ENCODE measurements at places on chromosomes 5 and 9.

DNA sequence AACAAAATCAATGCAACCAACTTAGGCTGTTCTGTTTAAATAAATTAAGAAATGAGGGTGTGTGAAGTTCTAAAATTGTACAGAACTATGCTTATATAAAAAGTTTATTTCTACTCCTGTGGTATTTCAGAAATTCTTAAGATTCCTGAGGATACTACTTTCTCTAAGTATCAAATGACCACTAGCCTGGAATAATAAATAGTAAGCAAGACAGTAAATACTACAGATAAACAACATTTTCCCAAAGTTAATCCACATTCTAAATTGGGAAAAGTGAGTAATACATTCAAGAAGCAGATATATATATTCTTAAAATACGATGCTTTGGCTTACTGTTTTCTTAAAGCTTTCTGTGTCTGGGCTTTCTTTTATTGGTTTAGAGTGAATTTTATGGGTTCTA lies 29.5 kb downstream of the CCNH start:
- no peak for DNase-seq

- no peak for DNase-seq
Observed at GRCh38 chr5:156366521-156366920, 39.6 kb downstream of the SGCD start.

GRCh38 chr5:118144540-118144939 lies 843.8 kb downstream of the DTWD2 start:
- no peak for DNase-seq

DNA sequence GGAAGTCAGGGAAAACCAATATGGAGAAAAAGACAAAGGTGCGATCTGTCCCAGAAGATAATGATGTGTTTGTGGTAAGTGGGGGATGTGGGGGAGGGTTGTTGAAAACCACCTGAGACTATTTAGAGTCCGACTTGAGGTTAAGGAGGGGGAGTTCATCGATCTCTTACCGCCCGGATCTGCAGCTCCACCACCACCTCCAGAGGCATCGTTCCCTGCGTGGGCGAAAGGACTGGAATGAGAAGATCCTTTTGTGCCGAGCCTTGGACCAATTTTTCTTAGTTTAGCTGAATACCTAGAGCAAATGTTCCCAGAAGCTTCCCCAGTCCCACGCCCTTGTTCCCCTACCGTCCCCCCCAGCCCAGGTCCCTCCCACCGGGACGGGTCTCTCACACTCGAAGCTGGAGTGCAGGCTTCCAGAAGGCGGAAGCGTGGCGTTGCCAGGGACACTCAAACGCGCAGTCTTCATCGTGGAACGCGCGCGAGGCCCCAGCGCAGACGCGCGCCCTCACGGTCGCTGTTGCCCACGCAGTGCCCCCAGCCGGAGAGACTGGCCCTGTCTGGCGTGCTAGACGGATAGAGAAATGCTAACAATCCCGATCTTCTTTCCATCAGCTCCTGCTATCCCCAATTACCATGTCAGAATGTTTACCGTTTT lies at the start of gene SPATA6L:
Gene SPATA6L (minus strand): TSS at position 439 of the 658 bp plus-strand sequence. CDS start 230 bp downstream, at position 209.
- no peak for DNase-seq

DNA sequence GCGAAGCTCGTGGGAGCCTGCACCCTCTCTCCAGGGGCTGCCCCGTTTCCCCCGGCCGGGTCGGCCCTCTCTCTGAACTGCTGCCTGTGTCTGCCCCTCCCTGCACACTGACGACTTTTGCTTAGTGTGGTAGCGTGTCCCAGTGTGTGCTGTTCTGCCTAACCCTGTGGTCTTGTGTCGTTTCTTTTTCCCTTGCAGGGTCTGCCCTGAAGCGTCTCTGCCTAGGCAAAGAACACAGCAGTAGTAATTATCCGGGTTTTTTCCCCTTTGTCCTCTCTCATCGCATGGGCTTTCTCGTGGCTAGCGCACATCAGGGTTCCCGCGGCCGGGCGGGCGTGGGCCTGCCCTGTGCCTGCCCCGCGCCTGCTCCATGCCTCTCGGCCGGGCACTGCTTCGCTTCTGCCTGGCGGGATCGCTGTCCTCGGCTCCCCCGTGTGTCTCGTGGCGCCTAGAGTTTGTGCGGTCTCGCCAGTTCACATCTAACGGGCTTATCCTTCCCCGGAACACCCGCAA lies 122.7 kb downstream of the WNK2 start:
- DNase-seq = no peak

- DNase-seq = no peak
Observed at GRCh38 chr5:163569284-163569683, 63.9 kb downstream of the MAT2B start.

DNA sequence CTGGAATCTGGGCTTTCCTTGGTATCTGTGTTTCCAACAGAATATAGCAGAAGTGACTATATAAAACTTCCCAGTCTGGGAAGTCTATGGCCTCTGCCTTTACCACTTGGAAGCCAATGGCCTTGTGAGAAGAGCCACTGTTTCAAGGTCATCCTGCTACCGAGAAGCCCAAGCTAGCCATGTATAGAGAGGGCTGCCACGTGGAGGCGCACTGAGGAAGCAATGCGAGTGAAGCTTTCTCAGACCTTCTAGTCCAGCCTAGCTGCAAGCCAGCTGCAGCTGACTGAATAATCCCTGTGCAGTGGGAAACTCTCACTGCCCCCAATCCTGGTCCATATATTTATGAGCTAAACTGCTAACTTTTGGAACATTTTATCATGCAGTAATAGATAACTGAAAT lies 661.8 kb upstream of the RIOK2 start:
- no peak for DNase-seq

DNA sequence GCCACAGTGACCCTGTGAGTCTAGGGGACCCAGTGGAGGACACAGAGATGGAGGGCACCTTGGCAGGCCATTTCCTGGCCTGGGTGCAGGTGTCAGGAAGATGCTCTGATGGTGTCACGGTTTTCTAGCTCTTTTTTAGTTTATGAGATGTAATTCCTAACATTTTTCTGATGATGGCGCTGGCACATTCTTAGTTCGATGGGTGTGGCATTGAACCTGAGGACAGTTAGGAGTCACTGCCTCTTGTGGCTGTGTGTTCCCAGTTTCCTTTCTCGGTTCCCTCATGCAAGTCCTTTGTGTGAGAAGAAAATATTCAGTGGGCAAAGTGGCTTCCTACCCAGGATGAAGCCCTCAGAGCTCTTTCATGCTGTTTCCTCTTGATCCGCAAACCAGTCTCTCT lies 129.4 kb upstream of the ICE1 start:
- DNase-seq = no peak

- no peak for DNase-seq
Observed at GRCh38 chr5:24497591-24498157, 147.1 kb downstream of the CDH10 start.

- no peak for DNase-seq
Observed at GRCh38 chr9:18703151-18703900, 229.4 kb downstream of the ADAMTSL1 start.

DNA sequence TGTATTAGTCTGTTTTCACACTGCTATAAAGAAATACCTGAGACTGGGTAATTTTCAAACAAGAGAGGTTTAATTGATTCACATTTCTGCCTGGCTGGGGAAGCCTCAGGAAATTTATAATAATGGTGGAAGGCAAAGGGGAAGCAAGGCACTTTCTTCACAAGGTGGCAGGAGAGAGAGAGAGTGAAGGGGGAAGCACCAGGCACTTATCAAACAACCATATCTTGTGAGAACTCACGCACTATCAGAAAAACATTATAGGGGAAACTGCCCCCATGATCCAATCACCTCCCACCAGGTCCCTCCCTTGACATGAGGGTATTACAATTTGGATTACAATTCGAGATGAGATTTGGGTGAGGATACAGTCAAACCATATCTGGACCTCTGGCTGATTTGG lies 34.7 kb downstream of the ADRB2 start:
- no peak for DNase-seq

DNA sequence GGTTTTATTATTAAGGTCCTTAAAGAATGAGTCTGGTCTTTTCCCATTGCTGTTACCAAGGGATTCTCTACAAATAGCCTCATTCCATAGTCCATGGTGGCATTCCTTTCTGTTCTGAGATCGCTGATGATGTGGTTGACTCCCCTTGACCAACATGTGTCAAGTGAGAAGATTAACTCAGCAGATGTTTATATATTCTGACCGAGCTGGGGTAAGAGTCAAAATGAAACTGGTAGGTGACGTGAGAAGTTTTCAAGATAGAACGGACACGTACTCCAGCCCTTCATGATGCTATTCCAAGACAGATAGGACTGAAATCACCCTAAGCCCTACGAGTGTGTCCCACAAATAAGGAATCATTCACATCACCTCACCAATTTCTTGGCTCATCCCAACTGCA lies 155.5 kb upstream of the WWC1 start:
- no peak for DNase-seq

DNA sequence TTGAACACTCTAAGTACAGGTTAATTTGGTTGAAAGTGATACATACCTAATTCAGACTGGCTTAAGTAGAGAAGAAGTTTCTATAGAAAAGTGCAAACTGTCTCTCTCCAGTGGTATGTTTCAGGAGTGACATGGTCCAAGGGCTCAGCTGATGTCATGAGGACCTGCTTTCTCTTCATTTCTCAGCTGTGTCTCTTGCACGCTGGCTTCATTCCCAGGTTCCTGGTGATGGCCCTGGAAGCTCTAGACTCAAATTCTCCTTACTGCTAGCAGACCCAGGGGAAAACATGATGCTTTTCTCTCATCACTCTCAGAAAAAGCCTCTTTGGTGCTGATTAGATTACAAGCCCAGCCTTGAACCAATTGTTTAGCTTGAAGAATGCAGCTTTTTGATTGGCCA lies 211.9 kb upstream of the CLINT1 start:
- DNase-seq = no peak

DNA sequence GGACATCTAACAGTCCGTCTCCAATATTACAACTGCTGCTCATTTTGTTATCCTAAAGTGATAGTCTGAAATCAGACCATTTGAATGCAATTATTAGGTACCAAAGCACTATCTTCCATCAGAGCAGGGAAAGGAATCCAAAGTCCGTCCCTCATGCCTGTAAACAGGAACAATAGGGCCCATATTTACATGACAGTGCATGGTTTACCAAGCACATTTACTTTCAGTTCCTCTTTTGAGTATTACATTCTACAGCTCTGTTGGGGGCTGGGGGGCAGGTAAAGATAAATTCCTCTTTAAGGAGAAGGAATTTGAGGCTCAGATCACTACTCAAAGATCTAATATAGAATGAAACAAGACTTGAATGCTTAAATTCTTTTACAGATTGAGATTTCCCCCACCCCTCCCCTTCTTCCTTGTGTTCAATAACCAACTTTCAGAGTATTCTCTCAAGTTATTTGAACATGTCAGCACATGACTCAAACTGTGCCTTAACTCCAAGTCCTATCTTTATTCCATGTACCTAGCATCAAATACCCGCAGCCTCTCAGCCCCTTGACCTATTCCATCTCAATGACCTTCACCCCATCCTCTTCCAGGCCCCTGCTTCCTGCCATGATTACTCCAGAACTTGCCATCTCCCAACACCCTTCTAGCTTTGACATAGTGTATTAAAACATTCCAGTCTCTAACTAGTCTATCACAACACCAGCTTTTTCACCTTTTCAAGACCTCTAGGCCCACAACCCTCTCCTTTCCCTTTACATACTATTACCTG lies 71.0 kb downstream of the BRINP1 start:
- DNase-seq = no peak

- DNase-seq = no peak
Observed at GRCh38 chr5:134592141-134592746, 40.4 kb downstream of the SAR1B start.

DNA sequence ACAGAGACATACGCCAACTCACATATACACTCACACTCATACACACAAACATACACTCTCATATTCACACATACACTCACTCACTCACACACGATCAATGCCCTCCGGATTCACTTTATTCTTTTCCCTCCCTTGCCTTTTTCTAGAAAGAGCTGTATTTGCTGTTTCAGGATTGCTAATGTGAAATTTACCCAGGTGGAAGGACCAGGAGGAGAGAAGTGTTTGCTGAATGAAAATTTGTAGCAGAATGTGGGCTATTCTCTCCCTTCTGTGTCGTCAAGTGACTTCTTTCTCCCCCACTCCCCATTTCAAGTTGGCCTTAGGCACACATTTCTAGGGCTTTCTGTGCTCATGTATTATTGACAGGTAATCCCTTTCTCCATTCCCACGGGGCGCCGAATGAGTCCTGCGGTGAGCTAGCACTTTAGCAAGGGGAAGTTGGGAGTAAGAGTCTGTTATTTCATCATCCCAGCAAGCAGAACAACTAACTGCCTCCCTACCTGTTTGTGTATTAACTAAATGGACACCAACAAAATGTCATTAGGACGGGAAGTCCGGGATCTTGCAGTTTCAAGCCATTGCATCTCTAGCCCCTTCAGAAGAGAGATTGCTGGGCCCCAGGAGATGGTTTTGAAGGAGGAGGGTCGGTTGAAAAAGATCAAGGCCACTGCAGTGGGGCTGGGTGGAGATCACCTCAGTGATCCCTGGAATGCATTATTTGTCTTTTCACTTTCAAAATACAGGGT lies 97.1 kb upstream of the TAF11L2 start:
- no peak for DNase-seq

DNA sequence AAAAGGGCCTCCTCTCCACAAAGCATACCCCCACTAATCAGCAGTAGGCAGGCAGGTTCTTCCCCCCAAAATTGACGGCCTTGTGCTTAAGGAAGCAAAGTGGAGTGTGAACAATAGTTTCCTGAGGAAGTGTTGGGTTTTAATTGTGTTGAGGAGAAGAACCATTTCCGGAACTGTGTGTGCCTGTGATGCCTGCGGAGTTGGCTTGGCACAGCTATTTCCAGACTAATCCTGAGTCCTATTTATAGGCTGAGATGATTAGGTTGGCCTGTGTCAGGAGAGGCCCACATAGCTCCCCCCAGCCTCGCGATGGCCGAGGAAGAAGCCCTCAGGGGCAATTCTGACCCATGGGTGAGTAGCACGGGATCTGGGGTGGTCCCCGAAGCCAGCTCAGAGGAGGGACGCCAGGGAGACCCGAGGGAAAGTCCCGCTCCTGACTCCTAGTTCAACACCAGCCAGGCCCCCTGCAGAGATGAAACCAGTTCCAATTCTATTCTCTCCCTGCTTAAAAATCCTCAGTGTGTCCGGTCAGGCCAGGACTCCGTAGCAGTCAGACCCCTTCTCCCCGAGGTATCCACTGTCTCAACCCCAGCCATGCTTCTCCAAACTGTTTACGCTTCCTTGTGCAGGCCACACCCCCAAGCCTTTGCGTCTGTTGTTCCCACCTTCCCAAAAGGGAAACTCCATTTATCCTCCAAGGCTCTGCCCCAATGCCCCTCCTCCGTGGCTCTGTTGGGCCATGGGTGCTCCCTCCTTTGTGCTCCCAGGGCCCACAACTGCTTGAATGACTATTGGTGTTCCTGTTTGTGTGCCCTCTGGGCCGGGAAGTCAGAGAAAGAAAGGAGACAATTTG lies 18.1 kb downstream of the GSN start:
- DNase-seq = peak; percentile 64

DNA sequence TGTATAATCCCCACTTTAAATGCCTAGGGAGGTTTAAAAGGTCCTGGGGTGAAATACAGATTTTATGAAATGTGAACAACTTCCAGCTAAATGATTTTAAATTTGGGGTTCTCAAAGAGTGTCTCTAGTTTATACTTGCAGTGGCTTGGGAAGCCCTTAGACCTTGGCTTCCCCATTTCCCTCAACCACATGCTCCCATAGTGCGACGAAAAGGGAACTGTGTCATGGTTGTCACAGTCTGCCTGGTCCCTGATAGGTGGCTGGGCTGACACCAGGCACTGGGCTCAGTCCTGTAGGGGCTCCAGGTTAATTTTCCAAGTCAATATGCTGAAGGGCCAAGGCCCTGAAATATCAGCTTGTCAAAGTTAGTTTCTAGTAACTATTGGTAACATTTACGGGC lies 10.4 kb upstream of the CXCL14 start:
- no peak for DNase-seq
